NCI-H460 (cell line): ENCODE measurements at places on chromosomes 13 and 19.
A peak's percentile ranks its signal among the peaks of the same experiment; 100 is the strongest.

- no peak for DNase-seq
Observed at GRCh38 chr13:37194428-37194861, 89.0 kb upstream of the CSNK1A1L start.

DNA sequence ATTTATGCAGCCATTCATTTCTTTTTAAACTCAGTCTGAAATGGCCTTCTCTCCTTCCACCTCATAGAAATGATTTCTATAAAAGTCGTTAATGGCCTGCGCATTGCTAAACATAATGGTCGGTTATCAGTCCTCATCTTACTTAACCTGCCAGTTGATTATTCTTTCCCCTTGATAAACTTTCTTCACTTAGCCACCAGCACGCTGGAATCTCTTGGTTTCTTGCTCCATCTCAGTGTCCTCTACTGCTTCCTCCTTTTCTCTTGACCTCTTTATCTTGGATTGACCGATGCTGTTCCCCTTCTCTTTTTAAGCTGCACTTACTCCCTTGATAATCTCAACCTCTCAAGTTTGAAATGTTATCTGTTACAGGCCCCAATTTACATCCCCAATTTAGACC is 12.2 kb upstream of the CLC start:
- no peak for DNase-seq

- DNase-seq, result no peak
Observed at GRCh38 chr19:7545904-7546303, 10.4 kb downstream of the PNPLA6 start.

- no peak for DNase-seq
Observed at GRCh38 chr19:49818649-49819370, 721 bp downstream of the MED25 start.

GRCh38 chr13:26497968-26498511 is 59.4 kb upstream of the WASF3 start:
- DNase-seq, result no peak

DNA sequence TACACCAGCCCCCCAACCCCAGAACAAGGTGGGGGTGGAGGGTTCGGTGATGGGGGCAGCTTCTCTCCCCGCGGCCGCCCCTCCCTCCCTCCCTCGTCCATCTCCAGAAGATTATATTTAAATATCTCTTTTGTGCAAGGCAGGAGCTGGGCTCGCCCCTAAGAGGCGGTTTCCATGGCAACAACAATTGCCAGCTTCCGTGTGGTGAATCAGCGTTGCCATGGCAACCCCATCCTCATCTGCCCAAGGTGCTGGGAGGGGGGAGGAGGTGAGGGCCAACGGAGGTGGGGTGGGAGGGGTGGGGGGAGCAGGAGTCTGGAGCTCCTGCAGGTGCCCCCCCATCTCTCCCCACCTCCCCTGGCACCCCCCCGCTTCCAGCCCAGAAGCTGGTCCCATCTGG is 46.4 kb downstream of the CELF5 start:
- no peak for DNase-seq

GRCh38 chr19:4922530-4923275 is 13.4 kb downstream of the UHRF1 start:
- no peak for DNase-seq

DNA sequence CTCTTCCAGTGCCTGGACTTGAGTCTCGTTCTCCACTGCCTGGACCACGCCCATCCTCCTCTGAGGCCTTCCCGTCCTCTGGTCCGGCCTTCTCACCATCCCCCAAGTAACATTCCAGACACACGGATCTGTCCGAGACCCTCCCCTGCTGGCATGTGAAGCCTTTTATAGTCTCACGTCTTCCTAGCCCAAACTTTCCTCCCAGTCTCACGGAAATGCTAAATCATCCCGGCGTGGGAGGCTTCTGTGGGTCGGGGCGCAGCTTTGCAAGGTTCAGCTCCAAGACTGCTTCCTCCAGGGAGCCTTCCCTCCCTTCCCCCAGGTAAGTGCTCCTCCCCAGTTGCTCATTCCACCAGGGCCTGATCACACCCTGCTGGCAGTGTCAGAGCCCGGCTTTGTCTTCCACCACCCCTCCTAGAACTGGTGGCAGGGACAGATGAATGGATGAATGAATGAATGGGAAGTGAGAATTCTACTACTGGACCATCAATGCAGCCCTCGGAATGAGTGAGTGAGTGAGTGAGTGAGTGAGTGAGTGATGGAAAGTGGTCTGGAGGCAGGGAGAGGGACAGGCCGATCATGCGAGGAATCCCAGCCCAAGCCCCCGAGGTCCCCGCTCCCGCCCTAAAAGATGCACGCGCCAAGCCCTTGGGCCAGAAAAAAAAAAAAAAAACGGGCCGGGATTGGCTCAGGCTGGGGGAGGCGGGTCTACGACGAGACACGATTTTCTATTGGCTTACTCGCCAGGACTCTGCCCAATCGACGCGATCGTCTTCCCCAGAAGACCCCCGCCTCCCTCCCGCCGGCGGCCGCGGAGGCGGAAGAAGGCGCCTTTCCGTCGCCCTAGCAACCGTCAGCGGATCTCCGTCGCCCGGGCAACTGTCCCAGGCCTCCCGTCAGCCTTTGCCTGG is 9.3 kb downstream of the EPHX3 start:
- DNase-seq, result peak; percentile 81

- peak; percentile 47 for DNase-seq
Observed at GRCh38 chr19:33406521-33407139, 33.1 kb downstream of the CEBPG start.

GRCh38 chr13:110636701-110637201 is 21.4 kb downstream of the NAXD start:
- DNase-seq, result no peak

GRCh38 chr19:43318796-43319314 is 34.6 kb upstream of the CD177 start:
- no peak for DNase-seq

DNA sequence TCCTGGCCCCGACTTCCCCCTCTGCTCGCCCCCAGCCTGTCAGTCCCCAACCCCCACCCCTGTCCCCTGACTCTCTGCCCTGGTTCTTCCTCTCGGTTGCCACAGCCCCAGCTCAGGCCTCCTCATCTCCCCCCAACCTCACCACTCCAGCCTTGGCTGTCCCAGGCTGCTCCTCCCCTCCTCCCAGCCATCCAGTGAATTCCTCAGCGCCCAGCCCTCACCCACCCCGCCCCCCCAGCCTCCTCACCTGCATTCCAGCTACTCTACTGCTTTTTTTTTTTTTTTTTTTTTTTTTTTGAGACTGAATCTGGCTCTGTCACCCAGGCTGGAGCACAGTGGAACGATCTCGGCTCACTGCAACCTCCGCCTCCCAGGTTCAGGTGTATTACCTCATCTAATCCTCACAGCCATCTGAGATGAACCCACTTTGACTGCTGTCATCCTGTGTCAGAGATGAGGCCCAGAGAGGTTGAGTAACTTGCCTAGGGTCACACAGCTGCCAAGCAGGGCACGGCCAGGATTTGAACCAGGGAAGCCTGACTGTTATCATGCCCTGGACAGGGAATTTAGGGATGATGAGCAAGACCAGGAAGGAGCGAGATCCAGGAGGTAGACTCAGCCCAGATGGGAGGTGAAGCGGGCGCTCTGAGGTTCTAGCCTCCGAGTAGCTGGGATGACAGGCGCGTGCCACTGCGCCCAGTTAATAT is 2.6 kb downstream of the SULT2B1 start:
- no peak for DNase-seq

DNA sequence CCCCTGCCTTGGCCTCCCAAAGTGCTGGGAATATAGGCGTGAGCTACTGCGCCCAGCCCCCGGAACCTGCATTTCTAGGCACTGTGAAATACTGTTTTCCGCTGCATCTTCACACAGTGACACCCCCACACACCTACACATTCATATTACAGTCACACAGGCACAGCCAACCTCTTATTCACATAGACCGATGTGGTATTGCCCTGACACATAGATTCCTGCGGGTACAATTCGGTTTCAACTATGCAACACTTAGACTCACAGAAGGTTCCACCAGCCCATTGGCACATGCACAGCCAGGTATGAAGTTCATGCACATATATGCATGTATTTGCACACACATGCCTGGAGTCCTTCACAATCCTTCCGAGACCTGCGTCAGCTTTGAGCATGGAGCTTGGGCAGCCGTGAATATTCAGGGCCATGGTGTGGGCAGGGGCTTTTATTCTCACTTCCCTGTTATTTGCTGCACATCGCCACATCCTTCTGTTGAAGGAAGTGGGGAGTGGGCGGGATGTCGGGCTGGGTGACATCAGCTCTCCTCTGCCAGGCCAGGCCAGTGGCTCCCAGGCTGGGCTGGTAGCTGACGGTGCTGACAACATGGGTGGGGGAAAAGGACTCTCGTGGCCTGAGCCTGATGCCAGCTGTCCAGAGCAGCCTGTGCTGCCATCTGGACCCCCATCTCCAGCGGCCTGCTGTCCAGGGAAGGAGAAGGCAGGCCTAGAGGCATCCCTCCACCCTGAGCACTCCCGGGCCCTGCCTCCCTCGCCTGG is 5.4 kb upstream of the CDC37 start:
- DNase-seq, result no peak

GRCh38 chr13:44171156-44171555 is 202.5 kb upstream of the SERP2 start:
- no peak for DNase-seq

GRCh38 chr19:48501494-48502349 is 9.9 kb downstream of the LMTK3 start:
- DNase-seq, result peak; percentile 48

DNA sequence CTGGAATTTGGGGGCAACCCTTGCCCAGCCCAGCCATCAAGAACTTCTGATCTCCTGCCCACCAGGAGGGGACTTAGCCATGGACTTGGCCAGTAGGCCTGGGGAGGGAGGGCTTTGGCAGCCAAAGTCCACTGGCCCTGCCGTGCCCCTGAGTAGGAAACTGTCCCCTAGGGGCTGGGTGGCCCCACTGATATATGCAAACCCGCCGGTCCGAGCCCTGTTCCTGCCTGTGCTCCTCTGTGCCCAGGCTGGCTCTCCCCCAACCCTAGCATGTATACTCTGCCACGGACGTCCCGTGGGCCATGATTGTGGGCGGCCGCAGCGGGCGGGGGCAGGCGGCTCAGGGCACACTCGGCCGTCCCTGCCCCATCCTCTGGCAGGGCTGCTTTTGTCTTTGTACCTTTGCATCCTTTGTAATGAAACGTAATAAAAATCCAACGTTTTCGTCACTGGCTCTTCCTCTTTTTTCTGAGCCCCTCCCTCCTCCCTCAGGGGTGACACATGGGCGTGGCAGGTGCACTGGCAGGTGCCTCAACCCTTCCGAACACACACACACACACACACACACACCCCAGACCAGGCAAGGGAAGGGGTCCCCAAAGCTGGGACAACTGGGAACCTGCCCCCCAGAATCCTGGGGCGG is 9.1 kb downstream of the COMP start:
- no peak for DNase-seq

GRCh38 chr19:5434970-5435641 is 20.1 kb upstream of the ZNRF4 start:
- no peak for DNase-seq

DNA sequence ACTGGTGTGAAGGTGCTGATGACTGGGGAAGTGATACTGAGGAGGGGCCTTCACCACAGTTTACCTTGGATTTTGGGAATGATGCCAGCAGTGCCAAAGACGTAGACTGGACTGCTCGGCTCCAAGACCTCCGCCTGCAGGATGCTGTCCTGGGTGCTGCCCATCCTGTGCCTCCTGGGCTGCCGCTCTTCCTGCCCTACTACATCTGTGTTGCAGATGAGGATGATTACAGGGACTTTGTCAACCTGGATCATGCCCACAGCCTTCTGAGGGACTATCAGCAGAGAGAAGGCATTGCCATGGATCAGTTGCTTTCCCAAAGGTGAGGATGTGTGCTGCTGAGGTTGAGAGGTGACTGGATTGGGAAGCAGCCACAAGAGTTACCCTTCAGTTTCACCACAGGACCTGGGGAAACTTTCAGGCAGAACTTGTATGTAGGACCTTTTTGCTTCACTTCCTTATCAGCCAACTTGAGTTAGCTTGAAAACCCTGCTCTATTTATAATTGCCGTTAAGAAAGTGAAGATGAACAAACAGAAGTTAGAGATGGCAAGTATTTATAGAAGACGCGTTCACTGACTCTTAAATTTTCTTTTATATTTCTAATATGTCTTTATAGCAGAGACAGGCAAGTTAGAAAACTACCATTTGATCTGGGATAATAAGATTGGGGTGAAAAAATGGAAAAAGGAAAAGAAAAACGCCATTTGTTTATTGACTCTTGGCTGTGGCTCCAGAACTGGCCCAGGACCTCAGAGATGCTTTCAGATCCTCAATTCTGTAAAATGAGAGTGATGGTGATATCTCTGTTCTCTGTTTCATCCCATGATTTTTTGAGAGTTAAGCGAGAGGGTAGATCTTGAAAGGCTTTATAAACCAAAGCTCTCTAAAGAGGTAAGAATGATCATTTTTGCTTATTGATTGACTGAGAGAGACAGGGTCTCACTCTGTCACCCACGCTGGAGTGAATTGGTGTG is 5.3 kb downstream of the PDCD2L start:
- DNase-seq, result no peak

DNA sequence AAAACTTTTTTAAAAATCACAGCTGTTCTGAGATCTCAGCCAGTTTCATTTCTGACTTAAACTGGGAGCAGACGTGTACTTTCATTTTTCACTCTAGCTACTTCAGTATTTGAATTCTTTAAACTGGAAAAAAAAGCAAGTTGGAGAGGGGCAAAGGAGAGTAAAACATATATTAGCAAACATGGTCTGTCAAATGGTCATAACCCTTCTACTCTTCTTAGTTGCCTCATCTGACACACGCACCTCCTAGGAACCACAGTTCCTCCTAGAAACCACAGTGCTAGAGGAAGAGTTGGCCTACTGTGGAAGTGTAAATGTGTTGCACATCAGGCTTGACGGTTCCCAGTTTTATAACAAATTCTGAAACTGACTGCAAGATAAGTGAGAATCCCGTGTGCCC is 47.2 kb downstream of the TM9SF2 start:
- DNase-seq, result no peak

- DNase-seq, result no peak
Observed at GRCh38 chr13:32951580-32951979, 64.6 kb upstream of the KL start.

- no peak for DNase-seq
Observed at GRCh38 chr19:9941231-9941630, 4.9 kb upstream of the OLFM2 start.
